ENCODE measurements at places on chromosomes 7 and 10.

GRCh38 chr7:14837216-14837615, 65.3 kb downstream of the DGKB start:
- no peak for DNase-seq

DNA sequence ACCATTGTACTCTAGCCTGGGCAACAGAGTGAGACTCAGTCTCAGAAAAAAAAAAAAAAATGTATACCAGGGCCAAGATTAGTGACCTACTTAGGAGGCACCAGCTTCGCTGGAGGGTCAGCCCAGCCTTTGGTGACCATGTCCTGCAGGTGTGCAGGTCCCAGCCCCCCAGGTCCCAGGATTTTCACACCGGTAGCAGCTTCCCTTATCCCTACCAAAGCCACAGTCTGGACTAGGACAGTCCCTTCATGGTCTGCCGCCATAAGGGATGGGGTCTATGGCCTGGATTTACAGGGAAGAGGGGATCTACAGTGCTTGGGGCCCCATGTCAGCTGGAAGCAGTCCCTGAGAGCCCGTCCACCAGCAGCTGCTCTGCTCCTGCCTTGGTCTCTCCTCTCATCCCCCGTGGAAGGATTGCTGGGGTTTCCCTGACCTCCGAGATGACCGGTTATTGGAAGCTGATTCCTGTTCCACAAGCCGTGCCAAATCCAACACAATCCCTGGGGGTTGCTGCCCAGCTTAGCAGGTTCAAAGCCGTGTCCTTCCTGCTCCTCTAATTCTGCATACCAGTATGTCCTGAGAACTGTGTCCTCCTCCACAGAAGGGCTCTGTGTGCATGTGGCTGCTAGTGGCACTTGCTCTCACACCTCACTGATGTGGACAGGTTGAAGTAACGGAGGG, 11.0 kb upstream of the NDUFB2 start:
- peak; percentile 38 for DNase-seq

GRCh38 chr10:23038172-23038571, 57.2 kb upstream of the MSRB2 start:
- DNase-seq = no peak

DNA sequence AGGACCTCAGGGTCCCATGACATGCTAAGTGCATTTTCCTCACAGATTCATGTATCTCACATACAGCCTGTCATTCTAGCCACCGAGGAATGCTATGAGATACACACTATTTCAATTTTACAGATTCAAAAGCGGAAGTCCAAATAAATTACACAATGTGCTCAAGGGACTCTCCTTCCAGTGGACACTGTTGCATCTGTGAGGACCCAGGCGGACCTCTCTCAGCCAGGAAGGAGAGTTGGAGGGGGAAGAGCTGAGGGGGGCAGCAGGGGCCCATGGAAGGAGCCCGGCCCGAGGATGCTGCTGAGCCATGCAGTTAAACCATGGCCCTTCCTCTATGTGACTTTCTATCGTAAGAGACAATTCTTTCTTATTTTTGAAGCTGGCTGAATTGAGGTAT, 93.6 kb downstream of the VOPP1 start:
- no peak for DNase-seq

DNA sequence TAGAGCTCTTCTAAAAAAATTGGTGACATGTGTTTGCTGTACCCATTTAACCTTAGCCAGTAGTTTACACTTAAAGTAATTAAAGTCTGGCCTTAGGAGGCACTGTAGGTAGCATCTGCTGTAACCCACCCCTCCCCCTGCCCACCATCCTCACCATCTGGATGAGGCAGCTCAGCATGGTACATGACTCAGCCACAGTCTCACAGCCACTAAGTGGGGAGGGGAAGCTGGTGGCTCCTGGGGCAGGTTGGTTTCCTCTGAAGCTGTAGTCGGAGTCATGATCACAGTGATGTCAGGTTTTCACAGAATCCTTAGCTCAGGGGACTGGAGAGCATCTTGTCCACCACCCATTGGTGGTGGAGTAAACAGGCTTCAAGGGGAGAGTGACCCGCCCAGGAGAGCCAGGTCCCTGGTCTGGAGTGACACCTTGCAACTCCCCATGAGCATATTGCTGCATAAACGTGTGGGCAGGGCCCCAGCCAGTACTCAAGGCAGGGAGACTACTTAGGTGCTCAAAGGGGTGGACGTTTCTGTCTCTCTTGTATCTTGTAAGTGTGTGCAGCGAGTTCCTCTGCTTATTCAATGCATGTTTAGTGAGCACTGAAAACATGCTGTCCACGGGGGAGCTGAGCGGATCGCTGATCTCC, 125.9 kb downstream of the GRK5 start:
- DNase-seq = peak; percentile 98

- DNase-seq = no peak
Measured at GRCh38 chr7:75010036-75010435, 45.5 kb downstream of the CASTOR2 start.

DNA sequence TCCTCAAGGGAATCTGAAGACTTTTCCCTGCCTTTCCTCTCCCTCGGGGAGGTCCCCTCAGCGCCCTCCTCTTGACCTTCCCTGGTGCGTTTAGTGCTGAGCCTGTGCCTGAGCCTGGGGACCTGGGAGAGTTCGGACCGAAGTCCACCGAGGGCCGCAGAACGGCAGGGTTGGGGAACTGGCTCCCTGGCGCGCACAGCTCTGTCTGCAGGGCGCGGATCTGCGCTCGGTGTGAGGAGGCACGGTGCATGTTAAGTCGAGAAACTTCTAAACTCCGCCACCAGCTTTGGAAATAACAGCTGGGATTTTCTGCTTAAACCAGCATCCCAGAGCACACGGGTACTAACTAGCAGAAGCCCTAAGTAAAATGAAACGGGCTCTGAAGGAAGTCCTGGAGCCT, 44.2 kb upstream of the SLC29A4 start:
- no peak for DNase-seq

DNA sequence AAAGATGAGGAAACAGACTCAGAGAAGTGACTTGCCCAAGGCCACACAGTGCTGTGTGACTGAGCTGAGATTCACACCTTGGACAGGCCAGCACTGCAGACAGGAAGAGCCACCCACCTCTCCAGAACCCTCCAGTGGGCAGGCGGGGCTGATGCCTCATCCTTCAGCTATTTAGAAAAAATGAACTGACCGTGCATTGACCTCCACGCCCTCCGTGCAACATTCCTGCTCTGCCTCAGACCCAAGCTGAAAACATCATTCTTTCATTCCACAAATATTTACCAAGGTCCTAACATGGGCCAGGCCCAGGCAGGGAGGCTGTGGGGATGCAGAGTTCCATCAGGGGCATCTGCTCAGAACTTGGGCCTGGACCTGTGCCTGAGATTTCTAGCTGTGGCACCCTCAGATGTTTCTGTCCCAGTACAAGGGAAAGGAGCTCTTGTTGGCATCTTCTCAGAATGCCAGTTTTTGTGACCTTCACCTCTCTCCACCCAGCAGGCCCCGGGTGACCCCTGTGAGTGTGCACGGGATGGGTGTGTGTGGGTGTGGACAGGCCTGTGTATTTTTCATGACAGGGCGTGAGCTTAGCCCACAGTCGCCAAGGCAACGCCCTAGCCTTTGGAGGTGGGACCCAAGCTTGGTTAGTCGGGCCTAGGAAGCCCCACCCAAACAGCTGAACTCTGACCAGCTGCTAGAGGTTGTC, 6.5 kb downstream of the VSIR start:
- DNase-seq = no peak

GRCh38 chr10:116665541-116666125, 44.9 kb downstream of the PNLIPRP2 start:
- DNase-seq = no peak

DNA sequence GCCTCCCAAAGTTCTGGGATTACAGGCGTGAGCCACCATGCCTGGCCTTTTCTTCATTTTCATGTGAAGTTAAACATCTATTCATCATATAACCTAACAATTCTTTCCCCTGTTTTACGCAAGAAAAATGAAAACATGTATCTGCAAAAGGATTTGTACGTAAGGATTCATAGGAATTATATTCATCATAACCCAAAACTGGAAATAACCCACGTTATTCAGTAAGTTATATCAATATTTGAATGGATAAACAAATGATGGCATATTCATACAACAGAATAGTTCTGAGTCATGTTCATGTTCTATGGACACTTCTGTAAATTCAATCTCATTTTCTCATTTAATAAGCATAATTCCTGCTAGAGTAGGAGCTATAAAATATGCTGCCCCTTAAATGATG, 35.2 kb upstream of the CAV2 start:
- DNase-seq = no peak

GRCh38 chr7:50652400-50653125, 87.4 kb upstream of the DDC start:
- DNase-seq = no peak

- peak; percentile 6 for DNase-seq
Measured at GRCh38 chr10:6918305-6918704, 338.2 kb upstream of the PRKCQ start.

GRCh38 chr7:70698219-70698832, 433.6 kb upstream of the GALNT17 start:
- DNase-seq = peak; percentile 23

DNA sequence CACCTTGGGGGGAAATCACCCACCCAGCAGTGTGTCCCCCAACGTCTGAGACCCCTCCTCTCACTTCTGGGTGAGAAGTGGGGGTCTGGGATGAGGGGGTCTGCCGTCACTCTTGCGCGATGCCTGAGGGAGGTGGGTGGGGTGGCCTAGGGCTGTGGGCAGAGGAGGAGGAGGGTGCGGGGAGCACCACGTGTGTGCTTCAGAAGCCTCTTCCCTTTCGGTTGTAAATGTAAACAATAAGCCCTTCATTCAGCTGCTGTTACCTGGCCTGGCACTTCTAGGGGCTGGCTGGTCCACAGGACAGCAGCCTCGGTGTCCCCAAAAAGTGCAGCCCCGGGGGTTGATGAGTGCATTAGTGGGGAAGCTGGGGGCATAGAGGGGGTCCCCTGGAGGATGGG, 1.3 kb downstream of the CLIP2 start:
- no peak for DNase-seq

GRCh38 chr7:53358269-53358668, 322.8 kb downstream of the POM121L12 start:
- DNase-seq = no peak

- no peak for DNase-seq
Measured at GRCh38 chr7:122588621-122589020, 110.3 kb downstream of the RNF133 start.

DNA sequence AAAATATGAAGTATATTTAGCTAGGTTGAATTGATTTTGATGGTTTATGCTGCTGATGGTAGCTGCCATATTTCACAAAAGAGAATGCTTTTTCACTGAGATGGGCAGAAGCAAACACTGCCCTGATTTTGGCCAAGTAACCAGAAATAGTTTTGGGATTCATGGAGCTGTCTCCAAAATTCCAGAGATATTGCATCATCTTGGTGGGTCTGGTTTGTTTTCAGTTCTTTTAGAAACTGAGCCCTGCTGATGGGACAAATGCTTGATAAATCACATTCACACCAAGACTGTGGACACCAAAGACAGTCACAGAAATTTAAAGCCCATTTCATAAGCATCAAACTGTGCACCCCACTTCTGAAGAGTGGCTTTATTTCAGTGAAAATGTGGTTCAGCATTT, 140.5 kb downstream of the BICC1 start:
- DNase-seq = no peak

DNA sequence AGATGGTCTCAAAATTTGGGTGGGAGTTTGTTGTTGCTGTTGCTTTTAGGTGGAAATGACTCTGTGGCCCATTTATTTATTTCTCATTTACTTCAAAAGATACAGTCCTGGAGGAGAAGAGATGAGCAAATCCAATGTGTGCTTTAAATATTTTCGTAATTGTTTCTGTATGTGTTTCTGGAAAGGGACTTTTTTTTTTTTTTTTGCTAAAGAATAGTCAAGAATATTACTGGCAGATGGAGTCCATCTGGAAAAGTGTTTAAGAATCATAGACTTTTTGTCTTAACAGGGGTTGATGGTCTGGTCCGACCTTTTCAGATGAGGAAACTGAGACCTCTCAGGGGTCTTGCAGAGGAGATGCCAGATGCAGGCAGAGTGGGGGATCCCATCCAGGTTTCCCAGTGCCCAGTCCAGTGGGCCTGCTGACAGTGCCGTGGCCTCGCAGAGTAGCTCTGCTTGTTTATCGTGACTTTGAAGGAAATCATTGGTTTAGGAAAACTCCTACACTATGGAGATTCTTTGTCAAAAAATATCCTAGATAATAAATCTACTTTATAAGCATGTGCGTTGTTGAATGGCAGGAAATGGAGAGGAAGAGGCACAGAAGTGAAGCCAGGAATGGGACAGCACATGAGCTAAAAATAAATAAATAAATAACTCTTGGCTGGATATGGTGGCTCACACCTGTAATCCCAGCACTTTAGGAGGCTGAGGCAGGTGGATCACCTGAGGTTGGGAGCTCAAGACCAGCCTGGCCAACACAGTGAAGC, 164.3 kb upstream of the SVIL start:
- no peak for DNase-seq

GRCh38 chr10:83492004-83492403, 647.3 kb upstream of the GHITM start:
- no peak for DNase-seq

DNA sequence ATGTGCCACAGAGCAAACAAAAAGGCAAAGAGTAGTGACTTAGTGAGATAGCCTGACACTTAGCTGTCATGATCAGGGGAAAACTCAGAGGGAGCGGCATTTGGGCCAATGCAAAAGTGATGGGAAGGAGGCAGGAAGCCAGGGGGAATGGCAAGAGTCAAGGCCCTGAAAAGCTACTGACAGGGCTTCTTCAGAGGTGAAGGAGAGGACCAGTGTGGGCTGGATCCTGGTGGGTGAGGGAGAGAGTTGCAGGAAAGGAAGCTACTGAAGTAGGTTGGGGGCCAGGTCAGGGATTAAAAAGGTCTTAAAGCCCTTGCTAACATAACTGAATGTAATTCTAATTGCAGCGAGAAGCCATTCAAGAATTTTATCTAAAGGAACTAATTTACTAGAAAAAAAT, 117.0 kb downstream of the AASS start:
- DNase-seq = no peak

DNA sequence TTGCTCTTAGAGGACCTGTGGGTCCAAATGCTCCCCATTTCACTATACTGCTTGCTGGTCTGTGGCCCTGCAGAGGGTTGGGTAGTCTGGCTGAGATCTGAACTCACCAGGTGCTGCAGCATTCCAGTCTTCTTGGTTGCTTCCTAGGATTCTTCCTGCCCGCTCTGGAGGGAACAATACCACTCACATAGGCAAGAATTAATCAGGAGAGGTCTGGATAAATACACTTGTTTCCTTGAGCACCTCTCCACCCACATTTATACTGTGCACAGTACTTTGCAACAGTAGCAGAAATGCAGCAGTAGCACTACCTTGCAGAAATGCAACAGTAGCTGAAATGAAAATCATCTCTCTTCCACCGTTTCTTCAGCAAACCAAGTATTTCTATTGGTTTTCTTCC, 125.3 kb downstream of the INSYN2A start:
- no peak for DNase-seq

- DNase-seq = no peak
Measured at GRCh38 chr7:112540839-112541577, 60.2 kb downstream of the LSMEM1 start.

Measured in WERI-Rb-1 (cell line).